ENCODE measurements at places on chromosomes 5 and 9.

DNA sequence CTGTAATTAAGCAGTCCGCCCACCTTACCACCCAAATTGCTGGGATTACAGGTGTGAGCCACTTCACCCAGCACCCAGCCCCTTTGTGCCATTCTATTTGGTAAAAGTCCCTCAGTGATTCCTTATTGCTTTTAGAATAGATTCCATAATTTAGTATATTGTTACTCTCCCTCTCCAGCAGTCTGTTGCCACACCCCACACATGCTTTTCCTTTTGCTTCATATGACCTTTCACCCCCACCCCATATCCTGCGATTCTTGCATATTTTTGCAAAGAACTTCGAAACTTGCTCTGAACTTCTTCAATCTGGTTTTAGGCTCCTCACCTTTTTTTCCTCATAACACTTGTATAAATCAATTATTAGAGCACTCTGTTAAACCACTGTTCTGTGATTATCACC, 100.2 kb downstream of the MTREX start:
- no peak for DNase-seq

- peak; percentile 10 for DNase-seq
Observed at GRCh38 chr9:14320271-14321181, 6.6 kb upstream of the NFIB start.

DNA sequence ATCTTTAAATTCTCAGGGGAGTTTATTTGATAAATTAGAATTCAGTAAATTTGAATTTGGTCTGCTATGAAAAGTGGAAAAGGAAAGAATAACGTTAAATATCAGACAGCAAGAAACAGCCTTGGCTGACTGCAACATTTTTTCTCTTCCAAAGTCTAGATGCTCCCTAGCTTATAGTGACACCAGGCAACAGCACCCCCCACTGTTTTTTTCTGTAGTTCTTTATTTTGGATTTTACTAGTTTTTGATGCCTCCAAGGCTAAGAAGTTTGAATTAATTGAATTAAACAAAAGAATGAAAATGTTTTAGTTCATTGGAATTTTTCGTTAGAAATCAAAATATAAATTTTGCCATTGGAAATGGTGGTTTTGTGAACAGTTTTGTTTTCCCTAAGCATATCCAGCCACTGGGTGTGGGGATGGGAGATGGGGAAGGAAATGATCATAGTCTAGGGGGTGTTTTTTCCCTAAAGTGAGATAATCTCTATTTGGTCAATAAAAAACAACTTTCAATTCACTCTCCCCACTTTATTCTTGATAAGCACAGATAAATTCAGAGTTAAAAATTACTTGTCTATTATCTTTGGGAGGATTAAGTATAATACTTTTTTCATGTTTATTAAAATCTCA, 199.3 kb upstream of the CD180 start:
- no peak for DNase-seq

DNA sequence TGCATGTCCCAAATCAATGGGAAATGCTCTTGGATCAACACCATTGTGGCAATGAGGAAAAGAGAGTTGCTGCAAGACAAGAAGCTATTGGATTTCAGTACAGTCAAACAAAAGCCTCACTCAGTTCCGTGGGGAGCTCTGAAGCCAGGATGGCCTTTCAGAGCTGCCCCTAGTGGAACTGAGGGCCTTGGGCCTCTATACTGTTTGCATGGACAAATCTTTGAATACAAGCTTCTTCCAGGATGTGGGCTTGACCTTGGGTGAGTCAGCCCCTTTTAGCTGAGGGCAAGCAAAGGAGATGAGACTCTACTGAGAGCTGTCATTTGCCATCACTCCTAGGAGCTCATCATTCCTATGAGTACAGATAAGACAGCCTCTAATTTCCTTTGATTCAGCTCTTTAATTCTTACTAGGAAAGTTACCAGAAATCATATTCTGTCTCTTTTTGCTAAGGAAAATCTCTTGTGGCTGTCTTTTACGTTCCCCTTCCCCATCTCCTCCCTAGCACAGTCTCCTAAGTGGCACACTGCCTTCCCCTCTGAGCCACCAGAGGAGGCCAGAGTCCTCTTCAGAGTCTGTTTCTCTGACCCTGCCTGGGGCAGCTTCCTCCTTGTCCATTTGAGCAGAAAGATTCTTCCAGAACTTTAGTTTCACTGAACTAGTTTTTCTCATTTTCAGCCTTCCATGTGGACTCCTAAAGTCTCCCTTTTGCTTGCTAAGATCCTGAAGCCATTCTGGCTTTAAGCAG, 168.8 kb upstream of the POC5 start:
- peak; percentile 3 for DNase-seq

DNA sequence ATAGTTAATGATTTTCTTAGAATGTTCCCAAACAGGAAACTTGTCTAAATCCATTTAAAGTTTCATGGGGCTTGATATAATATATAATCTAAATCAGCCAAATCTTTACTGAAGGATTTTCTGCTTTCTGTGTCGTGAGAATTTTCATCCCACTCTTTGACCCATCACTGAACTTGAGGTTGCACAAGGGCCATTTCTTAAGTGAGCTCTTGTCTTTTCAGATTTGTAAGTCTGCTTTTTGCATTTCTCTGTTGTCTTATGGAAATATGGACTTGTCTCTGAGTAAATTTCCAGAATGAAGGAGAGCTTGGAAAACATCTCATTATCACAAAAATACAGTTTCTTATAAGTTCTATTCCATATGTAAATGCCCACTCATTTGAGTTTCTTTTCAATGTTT, 149.2 kb upstream of the ARRDC3 start:
- DNase-seq: no peak

- no peak for DNase-seq
Observed at GRCh38 chr5:157160001-157160400, 6.1 kb downstream of the GARIN3 start.

DNA sequence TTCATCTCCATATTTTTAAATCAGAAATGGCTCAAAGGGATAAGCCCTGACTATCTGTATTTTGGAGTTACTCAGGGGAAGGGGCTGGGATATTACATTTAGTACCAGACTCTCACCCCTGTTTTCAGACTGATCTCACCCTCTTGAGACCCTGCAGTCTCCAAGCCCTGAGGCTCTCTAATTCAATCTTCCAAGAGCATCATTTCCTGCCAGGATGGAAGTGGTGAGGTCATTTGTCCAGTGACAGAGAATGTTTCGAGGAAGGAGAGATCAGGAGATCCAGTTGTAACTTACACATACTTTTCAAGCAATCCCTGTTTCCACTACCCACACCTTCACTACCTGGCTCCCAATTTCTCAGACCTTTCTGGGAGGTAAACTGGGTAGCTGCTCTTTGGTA, 295.5 kb upstream of the EFNA5 start:
- DNase-seq: no peak

GRCh38 chr5:128629157-128629556, 91.1 kb upstream of the FBN2 start:
- no peak for DNase-seq

DNA sequence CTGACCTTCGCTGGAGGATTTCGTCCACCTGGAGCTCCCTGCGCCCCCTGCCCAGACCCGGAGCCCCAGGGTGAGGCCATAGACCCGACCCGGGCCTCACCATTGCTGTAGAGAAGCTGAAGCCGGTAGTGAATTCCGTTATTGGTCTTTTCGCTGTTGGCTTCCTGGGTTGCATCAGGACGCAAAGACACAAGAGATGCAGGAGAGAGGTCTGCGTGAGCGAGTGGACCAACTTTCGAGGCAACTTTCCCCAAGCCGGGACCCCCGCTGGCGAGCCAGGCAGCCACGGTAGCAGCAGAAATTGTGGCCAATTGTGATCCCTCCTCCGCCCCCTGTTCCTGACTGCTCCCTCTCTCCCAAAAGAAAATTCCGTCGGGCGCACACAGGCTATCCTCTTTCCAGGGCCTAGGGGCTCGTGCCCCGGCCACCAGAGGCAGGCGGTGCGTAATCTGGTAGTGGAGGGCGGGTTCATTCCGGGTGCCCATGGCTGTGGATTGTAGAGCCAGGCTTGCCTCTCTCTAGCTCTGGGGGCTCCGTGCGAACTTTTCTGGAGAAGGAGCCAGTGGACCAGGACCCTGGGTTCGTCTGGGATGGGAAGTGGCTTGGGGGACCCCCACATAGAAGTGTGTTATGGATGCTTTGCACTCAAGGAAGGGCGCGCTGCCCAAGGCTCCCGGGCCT, 3.3 kb downstream of the EBF1 start:
- DNase-seq: no peak

DNA sequence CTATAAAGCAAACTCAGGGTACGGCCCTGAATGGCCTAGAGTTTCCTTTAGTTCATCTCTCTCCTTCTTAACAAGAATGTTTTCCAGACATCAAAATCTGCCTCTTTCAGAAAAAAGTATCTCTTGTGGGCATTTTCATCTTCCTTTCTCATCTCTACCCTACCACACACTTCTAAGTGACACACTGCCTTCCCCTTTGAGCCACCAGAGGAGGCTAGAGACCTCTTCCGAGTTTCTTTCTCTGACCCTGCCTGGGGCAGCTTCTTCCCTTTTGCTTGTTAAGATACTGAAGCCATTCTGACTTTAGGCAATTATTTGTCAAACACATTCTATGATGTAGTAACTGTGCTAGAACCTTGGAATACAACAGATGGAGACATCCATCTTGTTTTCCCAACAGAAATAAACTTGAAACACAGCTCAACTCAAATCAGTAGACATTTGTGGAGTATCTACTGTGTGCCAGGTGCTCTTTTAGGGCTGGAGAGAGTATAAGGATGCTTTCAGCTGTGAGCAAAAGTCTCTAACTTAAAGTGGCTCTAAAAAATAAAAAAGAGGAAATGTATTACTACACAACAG, 8.6 kb upstream of the SV2C start:
- peak; percentile 28 for DNase-seq

- DNase-seq: no peak
Observed at GRCh38 chr9:109953813-109954497, 174.0 kb downstream of the PALM2AKAP2 start.

DNA sequence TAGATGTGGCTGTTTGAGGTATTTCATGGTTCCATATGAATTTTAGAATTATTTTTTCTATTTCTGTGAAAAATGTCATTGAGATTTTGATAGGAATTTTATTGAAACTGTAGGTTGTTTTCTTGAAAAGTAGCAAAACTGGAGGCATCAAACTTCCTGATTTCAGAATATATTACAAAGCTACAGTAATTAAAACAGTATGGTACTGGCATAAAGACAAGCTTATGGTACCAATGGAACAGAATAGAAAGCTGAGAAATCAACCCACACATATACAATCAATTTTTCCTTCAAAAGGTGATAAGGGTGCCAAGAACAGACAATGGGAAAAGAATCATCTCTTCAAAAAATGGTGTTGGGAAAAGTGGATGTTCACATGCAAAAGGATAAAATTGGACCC, 197.7 kb upstream of the DAP start:
- no peak for DNase-seq

DNA sequence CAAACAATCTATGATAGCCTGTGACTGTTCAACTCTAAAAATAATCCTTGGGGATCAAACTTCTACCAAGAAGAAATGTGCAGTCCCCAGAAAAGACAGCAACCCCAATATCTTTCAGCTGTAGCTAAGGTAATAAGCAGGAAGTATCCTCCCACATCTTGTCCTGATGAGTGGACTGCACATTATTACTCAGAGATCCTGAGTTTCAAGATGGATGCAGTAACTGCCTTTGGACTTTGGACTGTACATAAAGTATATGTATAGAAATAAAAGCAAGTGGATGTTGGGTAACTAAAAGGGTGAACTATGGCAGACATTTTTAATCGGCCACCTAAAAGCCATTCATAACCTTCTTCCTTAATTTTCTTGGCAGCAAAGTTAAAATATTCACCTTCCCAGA, 45.1 kb downstream of the SMIM23 start:
- no peak for DNase-seq

DNA sequence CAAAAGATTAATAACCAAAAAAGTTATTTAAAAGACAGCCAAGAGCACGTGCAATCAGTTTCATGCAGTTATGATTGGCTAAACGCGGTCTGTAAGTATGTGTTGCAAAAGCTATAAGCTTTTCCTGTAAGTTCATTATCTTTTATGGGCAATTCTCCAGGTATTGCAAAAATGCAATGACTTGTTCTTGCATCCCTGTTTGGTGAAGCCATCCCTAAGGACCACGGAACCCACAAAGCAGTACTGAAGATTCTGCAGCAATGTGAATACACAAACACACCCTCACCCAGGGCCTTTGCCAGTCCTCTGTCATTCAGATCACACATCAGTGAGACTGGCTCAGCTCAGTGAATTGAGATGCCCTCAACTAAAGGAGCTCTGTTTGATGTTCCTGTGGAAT, 11.4 kb downstream of the GCNT4 start:
- no peak for DNase-seq

All from erythroblast (primary cell).